ENCODE measurements at places on chromosomes 2 and 18.
A peak's percentile ranks its signal among the peaks of the same experiment; 100 is the strongest.

DNA sequence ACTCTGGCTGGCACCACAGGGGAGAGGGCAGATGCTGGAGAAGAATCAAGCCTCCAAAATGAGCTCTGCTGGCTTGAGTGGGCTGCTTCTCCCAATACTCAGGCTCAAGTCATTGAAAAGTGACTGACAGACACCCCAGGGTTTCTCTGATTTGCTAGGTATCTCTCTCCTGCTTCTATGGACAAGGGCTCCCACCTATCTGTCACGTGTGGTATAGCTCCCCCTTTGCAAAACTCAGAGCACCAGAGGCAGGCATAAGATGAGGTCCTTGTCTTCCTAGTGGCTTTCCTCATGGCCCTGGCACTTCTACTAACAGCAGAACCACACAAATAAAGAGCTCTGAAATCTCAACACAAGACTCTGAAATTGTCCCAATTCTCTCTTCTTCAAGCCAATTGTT, 105.2 kb downstream of the GALNT14 start:
- no peak for DNase-seq

DNA sequence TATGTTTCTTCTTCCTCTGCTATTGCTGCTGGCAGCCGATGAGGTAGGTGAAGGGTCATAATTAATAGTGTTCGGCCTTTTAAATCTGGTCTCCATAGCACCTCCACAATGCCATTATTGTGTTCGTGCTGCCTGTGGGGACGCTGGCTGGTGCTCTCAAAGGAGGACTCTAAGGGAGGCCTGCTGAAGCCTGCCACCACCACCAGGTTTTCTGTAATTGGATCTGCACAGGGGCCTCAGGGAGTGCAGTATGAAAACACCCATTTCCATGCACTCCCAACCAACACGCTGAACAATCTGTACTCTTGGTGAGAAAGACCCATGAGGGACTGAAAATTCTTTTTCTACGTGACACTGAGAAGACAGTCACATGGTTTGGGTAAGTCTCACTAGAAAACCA, 17.6 kb upstream of the CLIP4 start:
- no peak for DNase-seq

GRCh38 chr2:134416018-134416417, 162.1 kb downstream of the MGAT5 start:
- DNase-seq, result no peak

DNA sequence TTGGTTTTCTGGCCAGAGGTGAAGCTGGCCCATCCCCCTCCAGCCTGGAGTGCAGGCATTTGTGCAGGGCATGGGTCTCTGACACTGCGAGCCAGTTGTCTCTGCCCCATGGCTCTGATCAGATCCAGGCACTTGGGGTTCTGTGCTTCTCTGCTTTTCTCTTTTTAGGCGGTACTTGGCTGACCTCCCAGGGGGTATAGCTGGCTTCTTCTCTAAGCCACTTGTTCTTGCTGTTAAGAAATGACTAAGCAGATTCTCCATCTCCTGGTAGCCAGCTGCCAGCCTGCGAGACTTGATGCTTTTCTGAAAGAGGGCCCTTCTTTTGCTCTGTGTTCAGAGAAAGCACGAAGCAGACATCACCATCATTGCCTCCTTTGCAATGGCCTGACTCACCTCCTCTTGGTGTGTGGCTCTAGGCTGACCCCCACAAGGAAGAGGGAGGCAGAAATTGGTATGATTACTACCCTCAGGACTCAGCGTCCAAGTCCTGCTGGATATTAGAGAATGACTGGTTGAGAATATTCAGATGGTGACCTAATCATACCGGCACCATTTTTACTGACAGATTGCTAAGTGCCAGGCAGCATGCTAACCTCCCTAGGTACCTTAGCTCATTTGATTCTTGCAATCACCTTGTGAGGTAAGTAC, 32.7 kb downstream of the TNP1 start:
- DNase-seq, result no peak

GRCh38 chr2:107407974-107408373, 418.7 kb upstream of the RGPD4 start:
- DNase-seq, result no peak

DNA sequence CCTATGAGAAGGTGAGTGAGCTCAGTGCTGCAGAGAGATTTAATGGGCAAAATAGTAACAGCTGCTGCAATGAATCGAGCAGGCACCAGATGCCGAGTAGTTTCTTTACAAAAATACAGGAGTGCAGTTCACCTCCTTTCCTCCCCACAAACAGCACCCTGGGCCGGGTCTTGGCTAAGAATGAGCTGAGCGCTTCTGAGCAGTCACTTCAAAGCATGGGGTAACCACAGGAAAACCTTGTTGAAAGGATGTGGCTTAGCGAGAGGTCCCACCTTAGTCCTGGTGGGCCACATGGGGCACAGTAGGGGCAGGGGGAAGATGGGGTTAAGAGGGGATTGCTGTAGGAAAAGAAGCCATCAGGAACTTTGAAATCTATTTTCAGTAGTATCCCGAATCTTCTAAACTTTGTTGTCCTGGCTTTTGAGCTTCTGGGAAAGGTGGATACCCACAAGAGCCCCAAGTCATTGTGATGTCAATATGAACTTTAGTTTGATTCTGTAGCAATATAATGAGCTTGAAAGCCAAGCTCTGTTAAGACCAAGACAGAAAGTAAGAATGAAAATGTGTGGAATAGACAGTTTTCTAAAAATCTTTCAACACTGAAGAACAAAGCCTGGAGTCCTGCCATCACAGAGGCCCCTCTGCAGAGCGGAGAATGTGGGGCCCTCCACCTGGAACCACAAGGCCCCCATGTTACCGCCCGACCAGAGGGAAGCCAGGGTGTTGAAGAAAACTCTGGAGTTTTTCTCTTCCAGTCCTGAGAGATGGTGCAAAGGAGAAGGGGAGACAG, 101.0 kb upstream of the ZNF236 start:
- peak; percentile 69 for DNase-seq

GRCh38 chr18:13273800-13274199, 55.2 kb downstream of the LDLRAD4 start:
- peak; percentile 46 for DNase-seq

DNA sequence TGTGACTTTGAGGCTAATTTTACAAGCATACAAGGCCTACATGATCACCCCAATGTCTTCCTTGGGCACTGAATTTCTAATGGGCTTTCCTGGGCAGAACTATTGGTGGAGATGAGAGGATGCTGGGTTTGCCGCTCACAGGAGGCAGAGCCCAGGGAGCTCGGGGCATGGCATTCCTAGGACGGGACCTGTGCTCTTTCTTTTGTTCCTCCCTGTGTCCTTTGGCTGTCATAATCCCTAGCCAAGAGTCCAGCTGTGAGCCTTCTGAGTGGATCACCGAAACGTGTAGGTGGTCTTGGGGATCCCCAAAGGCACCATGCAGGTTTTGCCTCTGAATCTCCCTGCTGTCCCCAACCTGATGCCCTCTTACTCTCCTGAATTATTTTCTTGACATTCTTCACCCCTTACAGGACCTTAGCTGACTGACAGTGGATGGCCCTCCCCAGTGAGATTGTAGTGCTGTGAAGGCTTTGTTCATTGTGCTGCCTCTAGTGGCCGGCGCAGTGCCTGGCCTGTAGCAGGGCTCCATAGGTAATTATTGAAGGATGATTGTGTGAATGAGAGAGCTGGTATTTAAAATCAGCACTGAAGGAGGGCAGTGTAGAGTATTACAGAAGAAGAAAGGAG, 221.9 kb downstream of the ZNF407 start:
- no peak for DNase-seq

DNA sequence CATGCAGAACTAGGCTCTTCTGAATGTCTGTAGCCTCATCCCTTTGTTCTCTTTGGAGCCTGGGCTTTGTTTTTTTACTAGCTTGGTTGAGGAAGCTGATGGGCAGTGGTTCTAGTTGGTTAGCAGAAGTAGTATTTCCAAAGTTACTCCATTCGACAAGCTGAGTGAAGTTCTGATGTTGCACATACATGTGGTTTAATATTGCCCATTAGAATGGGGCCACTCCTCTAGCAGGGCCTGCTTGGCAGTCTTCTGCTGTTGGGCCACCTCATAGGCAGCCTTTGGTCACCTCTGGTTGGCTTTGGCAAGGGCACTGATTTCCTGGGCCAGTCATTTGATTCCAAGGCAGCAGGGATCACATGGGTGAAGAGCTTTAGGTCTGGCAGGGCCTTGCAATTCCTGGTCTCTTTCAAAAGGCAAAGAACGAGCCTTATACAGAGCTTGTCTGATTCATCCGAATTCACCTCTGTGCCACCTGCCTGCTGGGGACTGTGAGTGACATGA, 2.5 kb downstream of the RPIA start:
- no peak for DNase-seq

DNA sequence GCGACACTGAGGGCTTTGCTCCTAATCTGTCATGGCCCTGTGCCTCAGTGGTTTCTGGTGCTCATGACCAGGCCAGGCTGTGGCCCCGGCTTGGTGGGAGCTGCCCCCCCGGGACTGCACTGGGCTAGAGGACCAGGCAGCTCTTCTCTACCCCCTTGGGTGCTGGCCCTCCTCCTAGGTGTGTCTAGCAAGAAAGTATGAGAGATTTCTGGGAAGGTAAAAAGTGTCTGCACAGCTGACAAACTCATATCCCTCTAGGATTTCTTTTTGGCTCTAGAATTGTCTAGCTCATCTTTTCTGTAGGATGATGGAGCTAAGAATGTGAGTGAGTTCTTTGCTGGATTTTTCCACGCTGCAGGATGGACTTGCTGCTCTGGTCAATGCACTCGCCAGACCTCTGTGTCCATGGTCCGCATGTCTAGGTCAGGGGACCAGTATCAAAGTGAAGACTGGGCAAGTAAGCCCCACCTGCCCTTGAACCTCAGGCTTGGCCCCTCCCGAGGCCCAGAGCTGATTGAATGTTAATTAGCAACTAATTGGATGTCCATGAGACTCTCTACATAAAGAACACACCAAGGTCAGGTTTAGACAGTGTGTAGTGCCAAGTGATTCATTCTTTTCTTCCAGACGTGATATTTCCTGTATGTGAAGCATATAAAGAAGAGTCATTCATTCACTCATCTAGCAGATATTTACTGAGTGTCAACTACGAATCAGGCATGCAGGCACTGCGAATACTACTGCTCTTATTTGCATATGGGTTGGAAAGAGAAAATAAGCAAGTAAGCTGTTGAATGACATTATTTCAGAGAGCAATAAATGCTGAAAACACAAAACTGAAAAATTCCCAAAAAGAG, 15.6 kb upstream of the PSD4 start:
- DNase-seq, result no peak

GRCh38 chr2:187502467-187502866, 51.8 kb downstream of the TFPI start:
- DNase-seq, result no peak

GRCh38 chr2:209314653-209315052, 109.2 kb upstream of the MAP2 start:
- no peak for DNase-seq

- DNase-seq, result no peak
Measured at GRCh38 chr2:10786240-10786982, 26.2 kb downstream of the PDIA6 start.

GRCh38 chr2:65228263-65228750, 676 bp downstream of the ACTR2 start:
- DNase-seq, result peak; percentile 54

DNA sequence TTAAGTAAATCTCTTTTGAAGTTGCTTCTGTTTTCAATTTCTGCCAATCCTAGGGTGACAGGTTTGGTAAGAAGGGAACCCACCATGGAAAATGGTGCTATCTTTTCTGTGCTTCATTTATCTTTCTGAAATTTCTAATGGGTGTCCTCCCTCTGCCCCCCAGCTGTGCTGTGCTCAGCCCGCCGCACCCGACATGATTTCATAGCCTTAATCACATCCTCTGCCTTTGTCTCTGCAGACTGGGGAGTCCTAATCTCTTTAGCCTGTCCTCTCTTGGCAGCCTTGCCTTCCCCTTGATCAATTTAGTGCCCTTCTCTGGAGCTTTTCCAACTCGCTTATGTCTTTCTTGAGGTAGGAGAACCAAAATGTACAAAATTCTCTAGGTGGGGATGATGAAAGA, 49.3 kb downstream of the DNMT3A start:
- DNase-seq, result no peak

GRCh38 chr18:66587430-66587829, 16.5 kb downstream of the CDH19 start:
- DNase-seq, result no peak

DNA sequence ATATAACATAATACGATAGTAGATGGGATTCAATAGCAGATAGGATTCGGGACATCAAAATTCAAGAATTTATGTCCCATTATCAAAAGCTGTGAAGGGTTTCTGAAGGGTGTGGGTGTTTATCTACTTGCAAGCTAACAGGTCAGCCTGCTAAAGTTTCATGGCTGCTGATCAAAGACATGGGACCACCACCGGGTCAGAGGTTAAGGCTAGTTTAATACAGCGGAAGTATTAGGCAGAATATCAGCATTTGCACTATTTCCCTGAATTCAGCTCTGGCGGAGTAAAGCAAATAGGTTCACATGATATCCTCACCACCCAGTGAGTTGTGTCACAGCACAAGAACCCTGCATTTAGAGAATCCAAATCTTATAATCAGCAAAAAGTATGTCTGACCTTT, 82.5 kb downstream of the DSEL start:
- DNase-seq, result no peak

GRCh38 chr2:86512034-86512433, 51.2 kb downstream of the CHMP3 start:
- DNase-seq, result no peak

- DNase-seq, result no peak
Measured at GRCh38 chr2:235054919-235055318, 103.1 kb downstream of the SH3BP4 start.

- no peak for DNase-seq
Measured at GRCh38 chr2:55157474-55157884, 74.6 kb downstream of the CLHC1 start.

- DNase-seq, result no peak
Measured at GRCh38 chr2:203623661-203624060, 82.8 kb upstream of the CD28 start.

DNA sequence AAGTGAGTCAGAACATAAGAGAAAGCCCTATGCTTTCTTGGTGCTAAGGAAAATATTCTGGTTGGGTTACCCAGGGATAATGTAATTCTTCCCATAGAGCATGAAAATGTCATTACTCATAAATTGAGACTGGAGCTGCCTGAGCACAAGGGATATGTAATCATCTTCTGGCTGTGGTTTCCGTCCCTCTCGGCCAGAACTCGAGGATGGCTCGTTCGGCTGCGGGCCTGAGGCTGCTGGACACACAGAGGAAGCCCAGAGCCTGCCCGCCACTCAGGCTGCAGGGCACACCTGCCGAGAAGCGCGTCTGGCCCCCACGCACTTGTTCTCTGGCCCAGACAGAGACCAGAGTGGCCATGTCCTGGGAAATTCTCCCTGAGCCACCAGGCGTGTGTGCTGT, 104.9 kb downstream of the ASAP2 start:
- no peak for DNase-seq

DNA sequence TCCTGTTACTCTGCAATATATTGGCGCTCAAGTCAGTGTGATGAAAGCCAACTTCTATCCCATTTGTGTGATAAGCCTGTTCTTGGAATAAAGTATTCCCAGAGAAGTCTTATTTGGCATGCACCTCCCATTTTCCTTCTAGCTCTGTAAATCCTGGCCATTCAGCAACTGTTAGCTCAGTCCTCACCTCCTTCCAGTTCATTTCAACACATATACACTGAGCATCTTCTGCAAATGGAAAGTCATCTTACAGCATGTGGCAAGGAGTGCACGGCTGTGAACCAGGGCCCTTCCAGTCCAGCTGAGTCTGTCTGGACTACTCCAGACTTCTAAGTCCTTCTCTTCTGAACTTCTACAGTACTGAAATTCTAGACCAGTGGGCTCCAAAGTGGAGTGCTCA, 53.1 kb downstream of the SPATS2L start:
- no peak for DNase-seq

Data from CD4-positive, alpha-beta T cell treated with Interleukin-12 subunit alpha and Interleukin-12 subunit beta, for 1 hour (primary cell).